Heart right ventricle (tissue), 16 donors: ENCODE measurements at places on chromosomes 3 and 15. TPM values are rescaled to one million over a fixed set of nuclear protein-coding genes. Genes with fewer than 3 reads are reported as not detected.

GRCh38 chr15:45829336-45830153 is 194.7 kb downstream of the SQOR start:
- DNase-seq, result no peak

GRCh38 chr3:192273697-192274010 is 453.7 kb downstream of the FGF12 start:
- no peak for DNase-seq

DNA sequence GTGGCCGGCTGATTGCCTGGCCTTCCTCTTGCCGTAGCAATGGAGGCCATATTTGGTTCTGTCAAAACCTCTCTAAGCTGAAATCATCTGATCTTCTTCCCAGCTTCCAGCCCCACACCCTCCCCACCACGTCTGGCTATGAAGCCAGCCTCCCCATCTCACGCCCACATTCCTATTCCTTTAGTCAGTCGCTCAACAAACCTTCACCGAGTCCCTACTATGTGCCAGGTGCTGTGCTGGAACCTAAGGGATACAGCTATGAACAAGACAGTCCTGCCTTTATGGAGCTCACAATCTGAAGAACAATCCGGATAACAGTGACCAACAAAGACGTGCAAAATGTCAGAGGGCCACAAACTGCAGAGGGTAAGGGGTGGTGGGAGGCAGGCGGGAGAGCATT is 31.9 kb upstream of the SMAD6 start:
- no peak for DNase-seq

GRCh38 chr3:41477399-41478014 is 278.2 kb downstream of the CTNNB1 start:
- DNase-seq, result no peak

GRCh38 chr3:17590465-17590864 is 152.0 kb downstream of the TBC1D5 start:
- no peak for DNase-seq

GRCh38 chr3:139235192-139235591 is 108.6 kb upstream of the MRPS22 start:
- DNase-seq, result no peak

The COL8A1 gene
- polyA plus RNA-seq, result 8.3 TPM

The MAP6D1 gene
- not detected for polyA plus RNA-seq

The IL16 gene
- 4.3 TPM for polyA plus RNA-seq

The THOC7 gene
- polyA plus RNA-seq, result 75.2 TPM
